ENCODE measurements at places on chromosomes 12 and 14.

DNA sequence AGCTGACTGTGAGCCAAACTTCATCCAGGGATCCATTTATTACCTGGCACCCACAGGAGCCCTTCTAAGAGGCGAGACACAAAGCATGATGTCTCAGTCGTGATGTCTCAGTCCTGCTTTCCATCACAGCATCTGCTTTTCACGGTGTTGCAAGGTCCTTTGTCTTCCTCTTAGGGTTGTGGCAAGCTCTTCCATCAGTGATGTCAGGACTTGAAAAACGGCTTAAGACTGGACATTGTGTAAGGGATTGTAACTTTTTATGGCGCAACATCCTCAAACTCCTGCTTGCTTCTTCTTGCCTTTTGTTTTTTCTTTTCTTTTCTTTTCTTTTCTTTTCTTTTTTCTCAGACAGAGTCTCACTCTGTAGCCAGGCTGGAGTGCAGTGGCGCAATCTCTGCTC, 586.5 kb upstream of the TMEM132C start:
- no peak for DNase-seq

GRCh38 chr12:24404086-24404815, 454.8 kb upstream of the SOX5 start:
- no peak for DNase-seq

DNA sequence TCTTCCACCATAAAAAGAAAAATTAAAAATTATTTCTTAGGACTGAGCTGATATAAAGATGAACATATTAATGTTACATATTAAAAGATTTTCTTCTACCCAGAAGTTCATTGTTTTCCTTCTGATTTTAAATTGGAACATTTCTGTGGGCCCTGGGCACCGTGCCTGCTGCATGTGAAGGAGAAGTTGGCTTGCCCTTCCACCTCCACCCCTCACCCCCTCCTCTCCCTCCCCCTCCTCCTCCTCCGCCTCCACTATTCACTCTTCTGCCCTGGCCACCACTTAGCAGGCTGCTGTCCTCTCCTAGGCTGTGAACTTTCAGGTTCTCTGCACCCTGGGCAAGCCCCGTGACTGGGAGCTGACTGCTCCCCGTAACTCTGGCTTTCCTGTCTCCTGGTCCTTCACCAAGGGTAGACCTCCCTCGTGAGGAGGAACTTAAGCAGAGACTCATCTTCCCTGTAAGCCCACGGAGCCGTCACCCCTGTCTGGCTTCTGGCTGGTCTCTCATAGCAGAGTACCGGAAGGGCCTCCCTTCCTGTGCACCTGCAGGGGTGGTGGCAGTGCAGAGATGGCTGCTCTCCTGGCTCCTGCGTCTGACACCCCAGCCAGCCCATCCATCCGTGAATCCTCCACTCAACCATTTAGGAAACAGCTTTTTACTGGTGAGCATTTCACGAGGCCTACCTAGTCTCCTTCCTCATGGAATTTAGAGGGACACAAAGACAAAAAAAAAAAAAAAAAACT, 12.8 kb downstream of the TUNAR start:
- no peak for DNase-seq

- DNase-seq = no peak
Observed at GRCh38 chr12:7892186-7892980, 19.7 kb upstream of the SLC2A14 start.

DNA sequence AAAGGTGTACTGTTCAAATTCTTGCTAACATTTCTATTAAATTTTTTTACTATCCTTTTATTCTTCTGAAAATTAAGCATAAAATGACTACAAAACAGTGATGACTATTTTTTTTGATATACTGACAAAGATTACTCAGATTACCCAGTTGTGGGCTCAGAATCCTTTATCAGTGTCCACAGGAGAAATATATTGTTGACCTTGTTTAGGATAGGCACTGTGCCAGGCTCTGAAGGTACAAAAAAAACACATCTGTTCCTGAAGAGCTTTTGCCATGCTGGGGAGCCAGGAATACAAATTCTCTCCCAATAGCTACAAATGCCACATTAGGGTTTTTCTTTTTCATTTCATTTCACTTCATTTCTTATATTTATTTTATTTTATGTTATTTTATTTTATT, 26.9 kb upstream of the GCH1 start:
- DNase-seq = no peak

DNA sequence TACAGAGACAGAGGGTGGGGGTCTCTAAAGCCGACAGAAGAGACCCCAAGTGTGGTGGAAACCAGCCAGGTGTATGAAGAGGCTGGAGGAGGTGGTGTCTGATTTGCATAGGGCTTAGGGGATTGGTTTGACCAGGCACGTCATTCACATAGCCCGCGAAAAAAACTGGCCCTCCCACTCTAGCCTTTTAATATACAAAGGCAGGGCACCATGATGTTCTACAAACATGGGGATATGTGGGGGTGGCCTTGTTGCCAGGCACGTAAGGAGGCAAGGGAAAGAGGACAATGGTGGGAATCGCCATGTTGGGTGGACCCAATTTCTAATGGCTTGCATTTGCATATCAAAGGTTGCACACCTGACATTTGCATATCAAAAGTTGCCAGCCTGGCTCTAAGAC, 13.2 kb downstream of the LALBA start:
- no peak for DNase-seq

GRCh38 chr12:107539196-107539939, 146.2 kb upstream of the PWP1 start:
- DNase-seq = no peak

DNA sequence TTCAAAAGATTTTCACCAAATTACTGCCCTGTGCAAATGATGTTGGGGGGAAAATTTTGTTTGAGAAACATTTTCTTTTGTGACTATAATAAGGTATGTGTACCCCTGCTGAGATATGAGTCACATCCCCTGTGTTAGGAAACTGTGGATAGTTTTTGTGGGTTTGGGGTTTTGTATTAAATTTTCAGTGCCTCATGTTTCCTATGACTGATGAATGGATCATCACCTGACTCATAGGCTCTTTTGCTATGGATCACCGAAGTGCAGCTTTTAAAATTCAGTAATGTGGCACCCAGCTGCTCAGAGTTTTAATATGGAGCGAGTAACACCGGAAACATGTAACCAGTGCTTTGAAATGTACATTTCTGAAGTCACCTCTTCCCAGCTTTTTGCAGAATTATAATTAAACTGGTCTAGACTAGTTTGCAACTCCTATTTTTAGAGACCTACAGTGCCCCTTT, 167.4 kb upstream of the HMGA2 start:
- no peak for DNase-seq

DNA sequence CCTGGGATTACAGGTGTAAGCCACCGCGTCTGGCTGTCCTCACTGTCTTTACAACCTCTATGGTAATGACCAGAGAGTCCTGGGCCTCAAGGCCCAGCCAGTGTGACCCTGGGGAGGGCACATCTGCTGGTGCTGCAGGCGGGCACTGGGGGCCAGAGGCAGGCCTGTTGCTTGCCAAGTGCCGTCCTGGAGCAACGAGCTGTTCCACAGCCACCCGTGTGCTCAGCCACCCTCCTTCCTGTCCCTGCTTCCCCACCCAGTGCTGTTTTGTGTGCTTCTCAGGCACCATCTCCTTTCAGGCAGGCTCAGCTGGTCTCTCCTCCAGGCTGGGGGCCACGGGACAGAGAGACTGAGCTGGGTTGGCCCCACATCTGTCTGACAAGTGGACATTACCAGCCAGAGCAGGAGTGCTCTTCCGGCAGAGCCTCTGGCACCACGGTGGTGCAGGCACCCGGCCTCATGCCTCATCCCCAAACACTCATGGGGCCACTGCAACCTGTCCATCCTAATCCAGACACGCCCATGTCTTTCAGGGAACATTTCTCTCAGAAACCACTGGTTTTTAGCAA, 9.0 kb downstream of the SLC25A47 start:
- no peak for DNase-seq

GRCh38 chr14:102317564-102318248, 1.8 kb upstream of the ZNF839 start:
- DNase-seq = no peak

Measured in C1 segment of cervical spinal cord (tissue), 14 donors.